ENCODE measurements at places on chromosomes 12 and 14.
A peak's percentile ranks its signal among the peaks of the same experiment; 100 is the strongest.

DNA sequence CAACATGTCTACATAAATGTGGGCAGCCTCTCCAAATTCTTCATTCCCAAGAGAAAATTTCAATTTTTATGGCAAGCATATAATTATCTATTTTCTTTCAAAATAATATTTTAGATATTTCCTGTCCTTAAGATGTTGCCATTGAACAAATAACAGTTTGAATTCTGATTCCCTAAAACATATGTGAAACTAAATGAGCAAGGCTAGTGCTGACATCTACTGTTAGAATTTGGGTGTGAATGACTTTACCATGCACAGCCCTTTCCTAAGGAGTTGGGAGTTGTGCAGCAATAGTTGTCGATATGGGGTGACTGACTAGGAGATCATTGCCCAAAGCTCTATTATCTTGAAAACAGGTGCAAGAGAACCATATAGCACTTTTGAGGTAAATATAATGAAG, 108.2 kb upstream of the SLC38A4 start:
- DNase-seq, result peak; percentile 46

- DNase-seq, result peak; percentile 73
Measured at GRCh38 chr14:54470701-54471100, 18.1 kb downstream of the GMFB start.

GRCh38 chr12:88383405-88383804, 196.9 kb downstream of the KITLG start:
- DNase-seq, result no peak

DNA sequence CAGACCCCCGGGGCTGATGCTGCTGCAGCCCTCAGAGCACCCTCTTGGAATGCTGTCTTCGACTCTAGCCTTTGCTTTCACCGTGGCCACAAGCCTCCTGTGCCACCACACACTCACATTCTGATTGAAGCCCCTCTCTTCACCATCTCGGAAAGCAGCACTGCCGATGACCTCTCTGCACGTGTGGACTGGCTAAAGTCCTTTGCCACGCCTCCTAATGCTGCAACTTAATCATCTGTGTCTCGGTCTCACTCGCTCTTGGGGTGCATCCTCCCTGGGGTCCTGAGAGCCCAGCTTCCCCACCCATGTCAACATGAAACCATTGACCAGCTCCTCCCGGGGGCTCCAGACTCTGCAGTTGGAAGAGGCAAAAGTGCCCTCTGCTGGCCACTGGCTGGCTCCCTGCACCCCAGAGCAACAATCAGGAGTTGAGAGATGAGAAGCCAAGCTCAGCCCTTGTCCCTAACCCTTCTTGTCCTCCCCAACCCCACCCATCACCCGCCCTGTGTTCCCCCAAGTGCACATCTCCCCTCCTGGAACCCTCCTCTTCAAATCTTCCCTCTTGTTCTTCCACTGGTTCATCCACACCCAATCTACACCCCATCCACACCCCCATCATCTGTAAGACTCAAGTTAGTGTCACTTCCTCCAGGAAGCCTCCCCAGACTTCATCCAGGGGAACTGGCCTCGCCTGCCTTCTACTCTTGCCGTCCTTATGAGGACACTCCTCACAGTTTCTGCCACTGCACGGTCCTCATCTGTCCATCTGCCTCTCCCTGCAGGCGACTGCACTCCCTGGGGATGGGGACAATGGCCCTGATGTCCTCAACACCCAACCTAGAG, 23.6 kb upstream of the FAM181A start:
- no peak for DNase-seq

GRCh38 chr12:93174473-93174872, 203.3 kb upstream of the NUDT4 start:
- no peak for DNase-seq

DNA sequence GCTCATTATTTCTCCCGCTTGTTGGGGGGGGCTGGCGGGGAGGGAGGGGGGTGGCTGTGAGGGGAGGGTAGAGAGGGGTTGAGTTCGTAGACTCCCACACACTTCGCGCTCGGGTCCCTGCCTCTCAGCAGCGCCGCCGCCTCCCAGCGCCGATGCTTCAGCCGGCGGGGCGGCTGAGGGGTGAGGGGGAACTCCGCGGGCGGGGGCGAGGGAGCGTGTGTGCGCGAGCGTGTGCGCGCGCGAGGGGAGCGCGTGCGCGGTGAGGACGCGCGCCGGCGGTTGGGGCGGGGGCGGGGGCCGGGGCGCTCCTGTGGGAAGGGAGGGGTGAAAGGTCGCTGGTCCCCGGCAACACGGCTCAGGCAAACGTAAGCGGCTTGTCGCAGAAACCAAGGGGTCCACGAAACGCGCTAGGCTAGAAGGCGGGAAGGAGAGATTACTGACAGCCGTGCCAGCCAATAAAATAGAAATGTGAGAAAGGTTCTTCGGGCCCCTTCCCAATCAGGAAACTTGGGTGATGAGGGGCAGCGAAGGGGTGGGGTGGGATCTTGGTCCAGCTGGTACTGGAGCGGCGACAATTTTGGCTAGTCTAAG, 343 bp upstream of the NOVA1 start:
- no peak for DNase-seq

DNA sequence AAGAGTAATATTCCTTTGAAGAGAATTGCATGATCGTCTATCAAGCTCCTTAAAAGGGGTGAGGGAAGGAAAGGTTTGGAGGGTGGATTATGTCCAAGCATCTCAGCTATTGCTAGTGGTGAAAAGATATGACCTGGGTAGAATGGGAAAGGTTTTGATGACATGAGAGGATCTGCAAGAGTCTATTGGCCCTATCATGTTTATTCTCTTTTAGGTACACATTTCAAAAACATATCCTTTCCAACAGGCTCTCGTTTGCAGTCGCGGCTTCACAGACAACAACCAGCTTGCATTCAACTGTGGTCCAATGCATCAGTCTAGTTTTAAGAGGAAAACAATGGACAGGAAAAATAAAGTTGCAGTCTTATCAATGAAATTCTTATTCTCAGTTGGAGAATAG, 17.1 kb downstream of the FOXG1 start:
- DNase-seq, result no peak

DNA sequence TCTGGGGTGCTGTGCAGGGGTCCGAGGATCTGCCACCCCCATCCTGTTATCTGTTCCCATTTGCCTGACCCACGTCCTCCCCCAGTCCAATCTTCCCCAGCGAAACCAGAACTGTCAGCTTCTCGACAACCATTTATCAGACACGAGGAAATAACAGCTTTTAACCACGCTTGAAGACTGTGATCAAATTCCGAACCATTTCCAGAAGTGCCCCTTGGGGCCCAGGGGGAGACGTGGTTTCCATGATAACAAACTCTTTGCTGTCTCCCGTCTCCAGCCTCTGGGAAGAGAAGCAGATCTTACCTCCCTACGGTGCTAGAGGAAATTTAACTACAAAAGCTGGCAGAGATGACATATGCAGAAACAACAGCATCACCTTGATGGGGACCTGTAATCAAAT, 35.1 kb upstream of the SRRM4 start:
- no peak for DNase-seq

DNA sequence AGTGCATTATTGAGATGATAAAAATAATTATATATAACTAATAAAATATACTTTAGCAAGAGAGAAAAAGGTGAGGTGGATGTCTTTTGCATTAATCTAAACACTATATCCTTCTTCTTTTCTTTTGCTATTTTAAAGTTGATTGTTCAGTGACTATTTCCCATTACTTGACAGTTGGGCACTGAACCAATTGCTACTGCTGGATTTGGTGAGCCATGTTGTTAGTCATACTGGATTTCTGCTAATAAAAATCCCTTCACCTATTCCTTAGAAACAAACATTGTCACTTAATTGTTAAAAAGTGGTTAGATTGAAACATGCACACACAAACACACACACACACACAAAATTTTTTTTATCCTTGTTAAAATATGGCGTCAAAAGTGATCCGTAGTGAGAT, 251.6 kb upstream of the ALG10 start:
- DNase-seq, result no peak

GRCh38 chr14:98160901-98161300, 1111.1 kb downstream of the BCL11B start:
- DNase-seq, result no peak

Measured in LoVo (cell line).